Lower leg skin (tissue), 4 donors: ENCODE measurements at places on chromosomes 16 and 17.

DNA sequence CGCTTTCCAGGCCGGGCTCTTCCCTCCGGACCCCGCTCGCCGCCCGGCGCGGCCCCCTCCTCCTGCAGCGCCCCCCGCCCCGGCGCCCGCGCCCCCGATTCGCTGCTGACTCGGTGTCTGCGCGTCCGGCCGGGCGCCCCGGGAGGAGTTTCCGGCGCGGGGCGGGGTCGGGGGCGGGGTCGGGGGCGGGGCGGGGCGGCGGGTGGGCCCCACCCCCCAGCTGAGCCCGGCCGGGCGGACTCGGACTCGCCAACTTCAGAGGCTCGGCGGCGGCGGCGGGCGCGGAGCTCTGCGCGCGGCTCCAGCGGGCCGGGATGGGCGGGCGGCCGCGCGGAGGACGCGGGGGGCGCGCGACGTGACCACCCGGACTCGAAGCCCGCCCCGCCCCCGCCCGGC, at the start of gene METRNL:
Gene METRNL, plus strand, starts transcription at position 258 of the 396 bp plus-strand sequence. CDS start 207 bp downstream, outside the sequence.
- no peak for DNase-seq

DNA sequence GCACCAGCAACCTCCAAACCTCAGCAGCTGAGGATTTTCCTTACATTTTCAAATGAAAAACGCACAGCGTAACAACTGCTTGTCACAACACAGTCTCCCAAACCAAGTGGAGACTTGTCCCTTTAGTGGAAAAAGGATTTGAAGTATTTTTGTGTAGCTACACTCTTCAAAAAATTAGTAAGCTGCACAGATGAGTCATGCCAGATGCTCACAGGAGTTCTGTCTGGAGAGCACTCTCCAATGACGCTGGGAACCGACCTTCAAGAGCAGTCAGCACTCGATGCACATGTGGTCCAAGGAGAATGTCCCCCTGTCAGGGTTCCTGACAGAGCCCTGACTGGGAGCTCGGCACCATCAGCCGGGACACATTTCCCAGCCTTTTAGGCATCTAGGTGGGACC, 39.8 kb downstream of the MAP1LC3B start:
- DNase-seq = no peak

DNA sequence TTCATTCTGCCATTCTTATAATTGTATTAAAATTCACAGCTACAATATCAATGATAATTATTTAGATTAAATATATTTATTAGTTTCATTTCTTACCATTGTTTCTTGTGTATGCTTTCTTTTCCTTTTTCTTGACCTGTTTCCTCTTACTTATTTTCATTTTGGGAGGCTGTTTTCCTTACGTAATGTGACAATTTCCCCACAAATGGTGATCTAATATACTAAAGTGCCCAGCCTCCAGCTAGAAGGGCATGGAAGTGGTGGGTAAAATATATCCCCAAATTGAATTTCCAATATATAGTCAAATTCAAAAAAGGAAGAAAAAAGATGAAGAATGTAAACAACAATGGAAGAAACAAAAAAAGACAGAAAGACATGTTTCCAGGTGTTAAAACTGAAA, 1.5 kb upstream of the ABCA6 start:
- DNase-seq = no peak

GRCh38 chr16:79439901-79440300, 160.6 kb downstream of the MAF start:
- DNase-seq = no peak

DNA sequence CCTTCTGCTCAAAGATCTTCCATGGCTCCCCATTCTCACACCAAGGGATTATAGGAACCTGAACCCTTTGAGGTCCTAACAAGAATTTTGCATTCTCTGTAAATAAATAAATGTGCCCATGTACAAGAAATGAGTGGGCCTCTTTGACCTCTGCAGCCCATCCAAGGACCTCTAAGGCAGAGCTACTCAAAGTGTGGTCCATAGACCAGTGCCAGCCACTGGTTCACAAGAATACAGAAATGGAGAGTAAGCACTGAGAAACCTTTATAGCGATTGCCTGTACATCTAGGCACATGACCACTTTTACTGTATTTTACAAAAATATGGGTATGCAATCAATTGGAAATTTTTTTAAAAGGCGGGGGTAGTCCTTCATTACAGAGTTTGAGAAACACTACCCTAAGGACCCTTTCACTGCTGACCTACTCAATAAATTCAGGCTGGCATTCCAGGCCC, 7.8 kb upstream of the SRCIN1 start:
- no peak for DNase-seq

DNA sequence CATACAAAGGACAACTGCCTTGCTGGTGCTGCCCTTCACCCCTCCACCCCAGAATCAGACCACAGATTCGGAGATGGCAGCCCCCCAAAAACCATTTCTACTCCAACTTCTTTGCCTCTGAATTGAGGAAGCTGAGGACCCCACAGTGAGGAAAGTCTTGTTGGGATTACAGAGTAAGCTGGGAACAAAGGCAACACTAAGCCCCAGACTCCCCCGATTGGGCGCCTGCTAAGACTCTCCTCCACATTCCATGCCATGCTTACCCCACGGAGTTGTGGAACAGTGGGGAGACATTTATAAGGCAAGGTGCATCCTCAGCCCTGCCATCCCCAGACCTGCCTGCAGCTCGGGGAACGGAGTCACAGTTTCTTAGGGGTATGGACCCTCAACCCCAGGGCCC, 1.9 kb downstream of the GIT1 start:
- DNase-seq = no peak

GRCh38 chr17:1789936-1790335, 28.1 kb downstream of the SERPINF1 start:
- no peak for DNase-seq

DNA sequence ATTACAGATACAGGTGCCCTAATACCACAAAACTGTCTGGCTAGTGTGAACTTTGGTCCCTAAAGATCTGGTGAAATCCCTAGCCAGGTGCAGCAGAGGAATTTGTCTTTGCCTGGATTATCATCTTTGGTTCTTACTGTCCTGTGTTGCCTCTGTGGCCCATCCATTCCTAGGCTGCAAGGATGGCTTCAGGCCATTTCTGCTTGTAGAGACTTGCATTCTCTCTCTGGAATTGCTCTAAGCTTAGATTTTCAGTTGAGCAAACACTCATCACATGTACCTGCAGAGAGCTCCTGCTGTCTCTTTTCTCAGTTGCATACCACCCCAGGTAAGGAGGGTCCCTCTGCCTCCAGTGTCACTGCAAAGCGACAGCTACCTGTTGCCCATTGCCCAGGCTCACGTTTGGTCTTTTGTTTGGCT, 114.9 kb downstream of the PRKCA start:
- DNase-seq = no peak

GRCh38 chr17:43660816-43661493, 767 bp downstream of the MEOX1 start:
- DNase-seq = no peak

DNA sequence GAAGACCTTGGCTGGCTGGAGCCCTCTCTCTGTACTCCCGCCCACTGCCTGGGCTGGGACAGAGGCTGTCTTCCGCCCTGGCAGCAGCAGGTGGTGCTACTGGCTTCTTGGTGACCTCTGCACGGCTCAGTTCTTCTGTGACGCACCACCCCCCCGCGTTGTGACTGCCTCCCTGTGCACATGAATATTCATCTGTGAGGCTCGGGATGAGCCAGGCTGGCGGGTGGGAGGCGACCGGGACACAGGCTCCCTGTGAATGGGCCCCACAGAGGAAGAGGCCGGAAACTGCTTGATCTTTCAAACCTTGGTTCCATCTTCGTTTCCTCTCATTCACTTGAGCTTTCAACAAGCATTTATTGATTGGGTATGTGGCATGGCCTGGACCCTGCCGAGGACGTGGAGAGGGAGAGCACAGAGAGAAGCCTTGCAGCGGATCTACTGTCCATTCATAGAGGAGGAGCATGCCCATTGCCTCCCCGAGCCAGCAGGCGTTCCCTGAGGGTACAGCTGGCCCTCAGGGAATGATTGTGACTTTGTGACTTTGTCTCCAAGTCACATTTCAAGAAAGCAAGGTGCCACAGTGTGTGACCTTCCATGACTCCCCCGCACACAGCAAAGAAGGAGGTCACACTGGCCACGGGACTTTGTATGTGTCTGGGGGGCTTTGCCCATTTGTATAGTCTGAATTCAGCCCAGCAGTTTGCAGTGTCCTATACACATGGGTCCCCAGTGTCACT, 45.0 kb downstream of the B9D1 start:
- no peak for DNase-seq

GRCh38 chr16:68346892-68347480, 36.2 kb downstream of the PRMT7 start:
- DNase-seq = no peak

- no peak for DNase-seq
Observed at GRCh38 chr17:33567223-33567622, 274.1 kb upstream of the ASIC2 start.

DNA sequence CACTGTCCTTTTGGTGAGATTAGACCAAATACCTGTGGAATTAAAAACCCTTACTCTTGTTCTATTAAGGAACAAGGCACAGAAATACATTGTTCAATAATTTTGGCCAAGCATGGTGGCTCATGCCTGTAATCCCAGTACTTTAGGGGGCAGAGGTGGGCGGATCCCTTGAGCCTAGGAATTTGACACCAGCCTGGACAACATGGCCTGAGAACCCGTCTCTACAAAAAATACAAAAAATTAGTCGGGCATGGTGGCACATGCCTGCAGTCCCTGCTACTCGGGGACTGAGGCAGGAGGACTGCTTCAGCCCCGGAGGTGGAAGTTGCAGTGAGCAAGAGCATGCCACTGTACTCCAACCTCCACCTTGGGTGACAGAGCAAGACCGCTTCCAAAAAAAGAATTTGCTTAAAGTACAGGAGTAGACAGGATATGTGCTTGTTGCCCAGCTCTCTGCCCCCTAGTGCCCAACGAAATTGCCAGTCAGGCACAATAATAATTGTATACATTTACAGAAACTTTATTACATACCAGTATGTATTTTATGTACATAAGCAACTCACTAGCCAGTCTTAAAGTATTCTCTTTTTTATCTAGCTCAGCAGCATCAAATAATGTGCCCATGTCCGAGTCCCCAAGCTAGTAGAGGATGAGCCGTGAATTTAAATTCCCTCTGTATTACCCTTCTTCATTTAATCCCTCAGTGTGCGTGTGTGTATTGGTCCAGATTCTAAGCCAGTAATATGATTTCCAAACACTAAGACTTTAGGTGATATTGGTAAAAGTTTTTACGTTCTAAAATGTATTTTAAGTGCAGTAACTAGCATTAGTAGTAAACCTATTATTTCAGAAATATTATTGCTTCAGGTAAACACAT, 1.4 kb downstream of the THUMPD1 start:
- no peak for DNase-seq

GRCh38 chr17:50883850-50884438, 17.8 kb upstream of the TOB1 start:
- DNase-seq = no peak

- DNase-seq = no peak
Observed at GRCh38 chr17:19747829-19748806, at the start of gene ALDH3A1. ALDH3A1 (minus strand) TSS chr17:19748298; CDS start chr17:19745129, 3,169 bp downstream.

DNA sequence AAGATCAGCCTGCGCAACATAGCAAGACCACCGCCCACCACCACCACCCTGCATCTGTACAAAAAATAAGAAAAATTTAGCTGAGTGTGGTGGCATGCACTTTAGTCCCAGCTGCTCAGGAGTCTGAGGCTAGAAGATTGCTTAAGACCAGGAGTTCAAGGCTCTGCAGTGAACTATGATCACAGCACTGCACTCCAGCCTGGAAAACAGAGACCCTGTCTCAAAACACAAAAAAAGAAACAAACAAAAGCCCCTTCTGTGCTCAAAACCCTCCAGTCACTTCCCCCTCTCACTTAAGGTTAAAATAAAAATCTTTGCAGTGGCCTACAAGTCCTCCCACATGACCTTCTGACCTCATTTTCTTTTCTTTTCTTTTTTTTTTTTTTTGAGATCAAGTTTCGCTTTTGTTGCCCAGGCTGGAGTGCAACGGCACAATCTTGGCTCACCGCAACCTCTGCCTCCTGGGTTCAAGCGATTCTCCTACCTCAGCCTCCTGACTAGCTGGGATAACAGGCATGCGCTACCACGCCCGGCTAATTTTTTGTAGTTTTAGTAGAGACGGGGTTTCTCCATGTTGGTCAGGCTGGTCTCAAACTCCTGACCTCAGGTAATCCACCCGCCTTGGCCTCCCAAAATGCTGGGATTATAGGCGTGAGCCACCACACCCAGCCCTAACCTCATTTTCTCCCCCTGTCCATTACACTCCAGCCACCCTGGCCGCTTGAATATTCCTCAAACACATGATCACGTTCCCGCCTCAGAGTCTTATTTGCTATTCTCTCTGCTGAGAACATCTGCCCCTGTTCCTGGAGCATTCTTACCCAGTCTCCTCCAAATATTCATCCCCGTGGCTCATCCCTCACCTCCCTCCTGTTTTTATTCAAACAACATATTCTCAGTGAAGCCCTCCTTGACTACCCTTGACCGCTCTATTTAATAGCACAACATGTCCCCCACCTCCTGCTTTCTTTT, 126.6 kb upstream of the MED13 start:
- peak; percentile 71 for DNase-seq

DNA sequence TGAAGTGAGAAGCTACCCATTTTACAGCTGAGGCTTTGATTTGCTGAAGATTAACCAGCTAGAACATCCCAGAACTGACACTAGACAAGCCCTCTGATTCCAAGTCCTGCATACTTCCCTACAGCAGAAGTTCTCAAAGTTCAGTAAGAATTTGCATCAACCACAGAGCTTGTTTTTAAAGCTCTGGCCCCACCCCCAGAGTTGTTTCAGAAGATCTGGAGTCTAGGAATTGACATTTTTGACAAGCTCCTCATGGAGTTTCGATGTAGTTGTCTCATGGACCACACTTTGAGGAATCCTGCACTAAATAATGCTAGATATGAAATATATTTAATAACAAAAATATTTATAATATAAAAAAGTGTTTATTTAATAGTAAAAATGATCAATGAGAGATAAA, 120.3 kb upstream of the ADAMTS18 start:
- DNase-seq = no peak

DNA sequence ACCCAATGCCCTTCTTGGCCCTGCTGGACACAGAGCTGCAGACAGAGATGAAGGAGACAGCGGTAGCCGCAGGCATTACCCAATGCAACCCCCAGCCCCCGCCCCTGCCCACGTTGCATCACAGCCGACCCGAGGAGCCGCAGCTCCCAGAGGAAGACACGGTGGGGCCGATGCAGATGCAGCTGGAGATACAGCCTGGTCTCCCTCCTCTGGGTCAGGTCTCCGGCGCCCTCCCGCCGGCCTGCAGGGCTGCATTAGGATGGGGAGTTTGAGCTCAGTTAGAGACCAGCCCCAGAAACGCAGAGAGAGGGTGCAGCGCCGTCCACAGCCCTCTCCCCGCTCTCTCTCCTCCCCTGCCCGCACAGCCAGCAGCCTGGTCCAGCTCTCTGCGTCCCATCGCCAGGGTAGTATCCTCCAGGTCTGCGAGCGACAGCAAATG, 19.4 kb upstream of the UBE2I start:
- DNase-seq = no peak

- no peak for DNase-seq
Observed at GRCh38 chr16:69691980-69692911, 34.1 kb downstream of the NQO1 start.
